GM12878 (cell line): ENCODE measurements at places on chromosomes 3 and 15.

DNA sequence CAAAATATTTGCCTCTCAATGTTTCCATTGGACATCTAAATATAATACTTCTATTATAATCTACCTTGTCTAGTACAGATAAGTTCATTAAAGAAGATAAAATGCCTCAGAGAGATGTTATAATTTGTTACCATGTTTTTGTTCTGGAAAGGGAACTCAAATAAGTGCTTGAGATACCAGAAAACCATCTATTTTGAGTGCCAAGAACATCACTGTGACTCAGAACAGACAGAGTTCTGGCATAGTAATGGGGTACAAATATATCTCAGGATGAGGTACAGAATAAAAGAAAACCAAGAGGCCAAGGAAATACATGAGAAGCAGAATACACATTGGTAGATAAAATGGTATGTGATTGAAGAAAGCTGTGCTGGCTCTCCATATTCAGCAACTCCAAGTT is 58.9 kb downstream of the IMPG2 start:
- DNase-seq, result no peak

DNA sequence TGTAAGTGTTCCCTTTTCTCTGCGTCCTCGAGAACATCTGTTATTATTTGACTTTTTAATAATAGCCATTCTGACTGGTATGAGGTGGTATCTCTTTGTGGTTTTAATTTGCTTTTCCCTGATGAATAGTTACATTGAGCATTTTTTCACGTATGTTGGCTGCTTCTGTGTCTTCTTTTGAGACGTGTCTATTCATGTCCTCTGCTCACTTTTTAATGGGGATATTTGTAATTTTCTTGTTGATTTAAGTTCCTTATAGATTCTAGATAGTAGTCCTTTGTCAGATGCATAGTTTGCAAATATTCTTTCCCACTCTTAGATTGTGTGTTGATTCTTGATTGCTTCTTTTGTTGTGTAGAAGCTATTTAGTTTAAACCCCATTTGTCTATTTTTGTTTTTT is 179.2 kb downstream of the DOCK3 start:
- no peak for DNase-seq

- DNase-seq, result no peak
These were observed 50.4 kb downstream of the TFDP2 start for GRCh38 chr3:142098964-142099363.

GRCh38 chr3:184635126-184635525 is 73.5 kb downstream of the EPHB3 start:
- DNase-seq, result no peak

- DNase-seq, result no peak
These were observed 59.4 kb downstream of the CMSS1 start for GRCh38 chr3:99877031-99877579.

- DNase-seq, result no peak
These were observed 44.6 kb downstream of the ZBTB38 start for GRCh38 chr3:141412936-141413354.

GRCh38 chr3:152174876-152175527 is 93.7 kb upstream of the MBNL1 start:
- DNase-seq, result no peak

DNA sequence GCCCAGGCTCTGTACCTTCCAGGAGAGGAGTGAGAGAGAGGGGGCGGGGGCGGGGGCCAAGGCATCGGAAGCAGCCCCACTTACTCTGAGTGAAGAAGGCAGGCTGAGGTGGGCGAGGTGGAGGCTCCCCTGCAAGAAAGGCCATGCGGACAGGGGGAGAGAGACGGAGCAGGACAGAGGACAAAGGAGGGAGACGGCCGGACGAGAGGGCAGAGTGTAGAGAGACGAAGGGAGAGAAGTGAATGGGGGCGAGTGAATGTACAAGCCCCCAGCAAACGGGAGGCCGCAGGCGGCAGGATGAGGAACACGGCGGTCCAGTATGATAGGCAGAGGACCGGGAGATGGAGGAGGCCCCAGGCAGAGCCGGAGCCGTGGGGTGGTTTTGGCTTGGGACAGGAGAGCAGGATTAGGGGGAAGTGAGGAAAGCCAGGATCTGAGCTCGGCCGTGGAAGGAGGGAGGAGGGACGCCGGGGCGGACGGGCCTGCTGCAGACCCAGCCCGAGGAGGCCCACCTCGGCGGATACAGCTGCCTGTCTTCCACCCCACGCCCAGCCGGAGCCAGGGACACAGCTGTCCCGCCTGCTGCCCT is 38.8 kb downstream of the TNK2 start:
- no peak for DNase-seq

- DNase-seq, result no peak
These were observed 137.3 kb upstream of the KBTBD8 start for GRCh38 chr3:66860771-66861170.

GRCh38 chr15:68798346-68799094 is 22.2 kb downstream of the ANP32A start:
- no peak for DNase-seq

- no peak for DNase-seq
These were observed 38.4 kb upstream of the SLC25A36 start for GRCh38 chr3:140903196-140903595.

DNA sequence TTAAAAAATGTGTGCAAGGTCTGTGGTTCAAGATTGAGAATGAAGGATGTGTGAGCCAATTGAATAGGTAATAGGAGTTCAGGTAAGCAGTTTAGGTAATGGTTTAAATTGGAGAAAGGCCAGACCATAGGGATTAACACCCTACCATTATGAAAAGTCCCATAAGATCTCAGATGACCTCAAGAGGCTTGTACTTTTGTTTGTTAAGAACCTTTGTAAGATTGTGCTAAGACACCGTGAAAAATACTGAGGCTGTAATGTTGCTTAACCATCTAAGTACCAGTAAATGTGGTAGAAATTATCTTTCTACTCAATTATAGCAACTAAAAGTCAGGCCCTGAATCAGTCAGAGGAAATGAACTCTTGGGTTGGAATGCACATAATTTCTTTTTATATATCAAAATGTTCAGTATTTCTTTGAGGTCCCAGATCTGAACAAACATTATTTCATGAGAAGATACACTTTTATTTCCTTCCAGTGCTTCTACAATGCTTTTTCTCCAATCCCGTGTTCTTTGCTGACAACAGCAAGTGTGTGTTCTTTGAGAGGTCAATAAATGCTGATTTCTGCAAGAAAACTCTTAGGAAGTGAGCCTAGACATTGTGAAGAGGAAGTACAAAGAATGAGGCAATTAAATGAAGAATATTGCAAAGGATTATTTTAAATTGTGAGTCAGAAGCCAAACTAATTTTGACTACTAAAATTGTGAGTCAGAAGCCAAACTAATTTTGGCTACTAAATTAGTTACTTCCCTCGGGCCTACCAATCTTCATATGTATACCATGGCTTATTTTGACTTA is 66.4 kb downstream of the TCF12 start:
- DNase-seq, result no peak

- no peak for DNase-seq
These were observed 241.6 kb downstream of the SCAPER start for GRCh38 chr15:76663529-76663928.

DNA sequence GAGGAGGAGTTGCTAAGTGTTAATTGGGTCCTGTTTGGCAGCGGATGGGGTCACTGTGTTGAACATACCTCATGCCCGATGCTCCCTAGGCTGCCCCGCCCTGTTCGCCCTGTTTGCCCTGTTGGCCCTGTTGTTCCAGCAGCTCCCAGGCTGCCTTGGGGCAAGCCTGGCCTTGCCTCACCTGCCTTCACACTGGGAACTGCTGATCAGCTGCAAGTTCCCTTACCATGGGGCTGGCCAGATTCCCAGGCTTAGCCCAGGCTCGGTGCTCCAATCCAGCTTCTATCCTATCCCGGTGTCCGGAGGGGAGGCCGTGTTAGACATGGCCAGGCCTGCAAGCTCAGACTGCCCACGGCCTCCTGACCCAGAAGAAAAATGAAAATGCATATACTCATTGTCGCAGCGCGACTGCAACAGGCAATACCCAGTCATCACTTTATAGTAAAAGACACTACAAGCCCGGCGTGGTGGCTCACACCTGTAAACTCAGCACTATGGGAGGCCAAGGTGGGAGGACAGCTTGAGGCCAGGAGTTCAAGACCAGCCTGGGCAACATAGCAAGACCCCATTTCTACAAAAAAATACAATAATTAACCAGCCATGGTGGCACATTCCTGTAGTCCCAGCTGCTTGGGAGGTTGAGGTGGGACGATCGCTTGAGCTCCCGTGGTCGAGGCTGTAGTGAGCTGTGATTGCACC is 42.9 kb upstream of the ZNF710 start:
- DNase-seq, result no peak

DNA sequence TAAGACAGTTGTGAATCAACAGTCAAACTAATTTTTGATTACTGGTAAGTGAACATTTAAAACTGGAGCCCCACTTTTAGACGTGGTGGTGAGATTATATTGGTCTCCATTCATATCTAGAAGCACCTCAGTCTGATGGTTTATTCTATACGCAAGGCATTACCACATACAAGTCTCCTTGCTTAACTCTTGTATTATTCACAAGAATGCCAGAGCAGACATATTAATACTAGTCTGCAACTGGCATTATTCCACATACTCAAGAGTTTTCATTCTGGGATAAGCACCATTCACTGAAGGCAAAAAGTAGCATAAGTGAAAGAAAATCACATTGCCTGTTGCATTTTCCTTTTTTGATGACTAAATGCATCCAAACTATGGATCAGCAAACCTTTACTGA is 36.9 kb upstream of the MEIS2 start:
- no peak for DNase-seq

- no peak for DNase-seq
These were observed 167.5 kb downstream of the SHQ1 start for GRCh38 chr3:72680766-72681165.

- no peak for DNase-seq
These were observed 81.8 kb downstream of the IL20RB start for GRCh38 chr3:137039570-137039969.

GRCh38 chr3:140823106-140823505 is 118.5 kb upstream of the SLC25A36 start:
- DNase-seq, result no peak

GRCh38 chr3:192835818-192836815 is 81.5 kb downstream of the MB21D2 start:
- DNase-seq, result no peak

GRCh38 chr3:69323941-69324340 is 61.9 kb downstream of the FRMD4B start:
- no peak for DNase-seq

DNA sequence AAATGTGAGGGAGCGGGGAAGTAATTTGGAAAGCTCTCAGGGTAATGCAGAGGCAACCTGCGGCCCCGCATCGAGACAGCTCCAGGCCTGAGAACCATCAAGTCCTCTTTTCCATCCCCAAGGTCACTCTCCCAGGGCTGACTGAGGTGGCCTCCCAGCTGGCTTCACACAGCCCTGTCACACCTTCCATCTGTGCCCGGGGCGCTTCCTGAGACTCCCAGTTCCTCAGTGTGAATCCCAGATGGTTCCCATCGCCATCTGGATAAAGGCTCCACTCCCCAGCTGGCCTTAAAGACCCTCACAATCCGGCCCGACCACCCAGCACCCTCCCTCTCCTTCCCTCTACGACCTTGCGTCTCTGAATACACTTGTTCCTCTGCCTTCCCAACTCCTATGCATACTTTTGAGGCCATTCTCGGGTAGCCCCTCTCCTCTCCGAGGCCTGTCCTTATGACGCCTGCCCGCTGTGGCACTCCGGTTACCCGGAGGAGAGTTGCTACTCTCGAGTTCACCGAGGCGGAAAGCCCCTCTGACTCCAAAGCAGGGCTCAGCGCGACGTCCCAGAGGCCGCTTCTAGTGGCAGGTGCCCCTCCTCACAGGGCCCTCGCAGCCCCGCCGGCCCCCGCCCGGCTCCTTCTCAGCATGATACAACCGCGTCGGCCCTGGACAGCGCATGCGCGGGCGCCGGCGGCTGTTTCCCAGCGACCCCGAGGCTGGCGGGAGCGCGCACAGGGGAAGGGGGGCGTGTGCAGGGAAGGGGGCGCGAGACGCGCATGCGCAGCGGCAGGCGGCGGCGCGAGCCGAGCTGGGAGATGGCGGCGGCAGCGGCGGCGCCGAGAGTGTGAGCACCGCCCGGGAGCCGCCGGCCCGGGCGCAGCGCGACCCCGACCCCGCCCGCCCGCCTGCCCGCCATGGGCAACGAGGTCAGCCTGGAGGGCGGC is at the start of gene BSN:
TSS of gene BSN (plus strand) at position 786 of the 941 bp plus-strand sequence. CDS start at position 912, 126 bp downstream.
- peak; percentile 42 for DNase-seq

GRCh38 chr3:127749361-127749760 is 73.0 kb downstream of the MGLL start:
- DNase-seq, result no peak

- DNase-seq, result no peak
These were observed 556 bp downstream of the ANKRD63 start for GRCh38 chr15:40282147-40282868.

GRCh38 chr15:40844696-40845030 is 815 bp downstream of the SPINT1 start:
- DNase-seq, result no peak

GRCh38 chr15:49823987-49824774 is 203.3 kb downstream of the DTWD1 start:
- DNase-seq, result no peak
